ENCODE measurements at places on chromosomes 16 and 17.

DNA sequence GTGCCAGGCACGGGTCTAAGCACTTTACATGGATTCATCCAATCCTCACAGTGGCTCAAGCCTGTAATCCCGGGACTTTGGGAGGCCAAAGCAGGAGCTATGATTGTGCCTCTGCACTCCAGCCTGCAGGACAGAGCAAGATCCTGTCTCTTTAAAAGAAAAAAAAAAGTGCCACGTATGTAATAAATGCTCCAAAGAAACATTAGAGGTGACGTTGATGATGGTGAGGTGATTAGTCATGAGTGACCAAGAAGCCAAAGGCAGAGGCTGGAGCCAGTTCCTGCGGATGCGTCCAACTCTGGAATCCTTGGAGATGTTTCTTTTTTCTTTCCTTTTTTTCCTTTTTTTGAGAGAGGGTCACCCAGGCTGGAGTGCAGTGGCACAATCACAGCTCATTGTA is 59.4 kb upstream of the SIAH1 start:
- DNase-seq = no peak

GRCh38 chr16:89843409-89844350 is 15.4 kb downstream of the SPIRE2 start:
- no peak for DNase-seq

- DNase-seq = peak; percentile 4
Measured at GRCh38 chr17:71764505-71764904, 356.3 kb upstream of the SOX9 start.

DNA sequence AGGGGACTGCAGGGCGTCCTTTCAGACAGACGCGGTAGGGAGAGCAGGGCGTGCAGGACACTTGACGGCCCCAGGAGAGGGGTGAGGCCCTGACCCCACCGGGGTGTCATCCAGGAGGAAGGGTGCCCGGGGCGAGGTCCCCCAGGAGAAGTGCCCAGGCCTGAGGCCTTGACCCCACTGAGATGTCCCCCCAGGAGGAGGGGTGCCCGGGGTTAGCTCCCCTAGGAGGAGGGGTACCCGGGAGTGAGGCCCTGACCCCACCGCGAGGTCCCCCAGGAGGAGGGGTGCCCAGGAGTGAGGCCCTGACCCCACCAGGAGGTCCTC is 27.2 kb upstream of the METRNL start:
- no peak for DNase-seq

GRCh38 chr16:22321340-22322001 is 24.3 kb downstream of the POLR3E start:
- DNase-seq = peak; percentile 52

DNA sequence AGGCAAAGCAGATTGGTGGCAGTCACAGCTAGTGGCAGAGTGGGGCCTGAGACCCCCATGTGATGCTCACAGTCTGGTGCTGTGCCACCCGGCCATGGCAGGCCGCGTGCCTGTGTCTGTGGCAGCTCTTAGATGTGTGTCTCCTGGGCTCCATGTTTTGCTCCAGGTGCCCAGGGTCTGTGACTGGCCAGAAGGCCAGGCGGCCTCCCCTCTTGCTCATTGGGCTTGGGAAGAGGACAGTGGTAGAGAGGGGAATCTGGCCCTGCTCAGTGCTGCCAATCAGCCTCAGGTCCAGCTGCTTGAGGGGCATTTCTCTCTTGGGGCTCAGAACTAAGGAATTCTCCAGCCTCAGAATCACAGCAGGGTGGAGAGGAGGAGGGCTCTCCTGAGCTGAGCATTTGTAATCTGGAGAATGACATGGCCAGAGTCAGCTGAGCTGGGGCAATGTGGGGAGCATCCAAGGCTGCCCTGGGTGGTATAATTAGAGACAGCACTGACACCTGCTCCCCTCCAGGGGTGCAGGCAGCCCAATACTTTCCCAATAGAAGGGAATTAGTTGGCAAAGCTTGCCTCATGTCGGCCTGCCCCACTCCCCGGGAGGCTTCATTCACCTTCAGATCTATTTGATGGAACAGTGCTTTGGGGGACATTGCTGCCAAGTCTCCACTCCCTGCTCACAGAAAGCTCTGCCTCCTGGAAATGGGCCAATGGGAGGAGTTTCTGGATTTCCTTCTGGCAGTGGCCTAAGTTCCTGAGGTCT is 2.7 kb upstream of the LASP1NB start:
- no peak for DNase-seq

- no peak for DNase-seq
Measured at GRCh38 chr16:21223787-21224186, 9.7 kb upstream of the ANKS4B start.

GRCh38 chr16:89847051-89847939 is 19.0 kb downstream of the SPIRE2 start:
- no peak for DNase-seq
